Central memory CD4-positive, alpha-beta T cell (primary cell): ENCODE measurements at places on chromosomes 16 and 17.

GRCh38 chr17:39963829-39964228 is 1.0 kb downstream of the GSDMA start:
- no peak for DNase-seq

DNA sequence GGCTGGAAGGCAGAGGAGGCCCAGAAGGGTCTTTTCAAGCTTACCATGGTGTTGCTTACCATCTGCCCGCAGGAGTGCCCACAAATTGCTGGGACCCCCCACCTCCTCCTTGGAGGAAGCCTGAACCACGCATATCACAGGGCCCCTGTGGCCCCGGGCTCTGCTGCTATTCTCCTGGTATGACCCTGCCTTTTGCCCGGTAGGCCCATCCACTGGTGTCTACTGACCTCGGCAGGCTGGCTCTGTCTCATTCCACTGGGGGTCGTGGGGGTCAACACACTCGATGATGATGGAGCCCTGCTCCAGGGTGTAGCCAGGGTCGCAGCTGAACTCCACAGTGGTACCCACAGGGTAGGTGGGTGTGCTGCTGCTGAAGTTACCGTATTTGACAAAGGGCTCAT is 8.2 kb upstream of the PHF12 start:
- no peak for DNase-seq

DNA sequence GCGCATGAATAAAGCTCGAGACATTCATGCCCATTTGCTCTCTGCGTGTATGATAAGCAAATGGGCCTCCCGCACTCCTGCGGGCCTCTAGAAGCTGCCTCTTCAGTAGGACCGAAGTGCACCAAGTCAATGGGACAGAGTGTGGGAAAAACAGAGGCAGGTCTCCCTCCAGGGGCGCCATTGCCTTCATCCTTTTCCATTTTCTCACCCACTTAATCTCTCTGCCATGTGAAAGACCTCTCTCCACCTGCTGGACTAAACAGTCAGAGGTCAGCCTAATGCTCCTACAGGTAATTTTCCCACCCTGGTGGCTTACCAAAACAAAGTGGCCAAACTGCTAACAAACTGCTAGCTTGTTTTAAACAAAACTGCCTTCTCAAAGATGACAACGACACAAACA is 210.9 kb downstream of the ZFHX3 start:
- DNase-seq: no peak

DNA sequence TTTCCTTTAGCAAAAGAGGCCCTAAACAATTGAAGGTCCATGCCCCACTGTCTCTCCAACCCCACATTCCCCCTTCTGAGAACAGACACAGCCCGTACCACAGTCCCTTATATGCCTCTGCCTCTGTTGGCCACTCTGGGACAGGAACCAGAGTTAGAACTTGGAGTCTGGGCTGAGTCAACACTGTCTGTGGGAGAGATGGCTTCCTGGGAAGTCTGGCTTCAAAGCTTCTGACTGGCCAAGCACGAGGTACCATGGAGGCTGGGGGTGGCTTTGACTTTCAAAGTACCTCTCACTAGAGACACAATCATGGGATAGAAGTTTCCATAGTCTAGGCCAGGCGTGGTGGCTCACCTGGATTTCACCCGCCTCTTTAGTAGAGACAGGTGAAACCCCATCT is 14.9 kb upstream of the SPOP start:
- DNase-seq: no peak

DNA sequence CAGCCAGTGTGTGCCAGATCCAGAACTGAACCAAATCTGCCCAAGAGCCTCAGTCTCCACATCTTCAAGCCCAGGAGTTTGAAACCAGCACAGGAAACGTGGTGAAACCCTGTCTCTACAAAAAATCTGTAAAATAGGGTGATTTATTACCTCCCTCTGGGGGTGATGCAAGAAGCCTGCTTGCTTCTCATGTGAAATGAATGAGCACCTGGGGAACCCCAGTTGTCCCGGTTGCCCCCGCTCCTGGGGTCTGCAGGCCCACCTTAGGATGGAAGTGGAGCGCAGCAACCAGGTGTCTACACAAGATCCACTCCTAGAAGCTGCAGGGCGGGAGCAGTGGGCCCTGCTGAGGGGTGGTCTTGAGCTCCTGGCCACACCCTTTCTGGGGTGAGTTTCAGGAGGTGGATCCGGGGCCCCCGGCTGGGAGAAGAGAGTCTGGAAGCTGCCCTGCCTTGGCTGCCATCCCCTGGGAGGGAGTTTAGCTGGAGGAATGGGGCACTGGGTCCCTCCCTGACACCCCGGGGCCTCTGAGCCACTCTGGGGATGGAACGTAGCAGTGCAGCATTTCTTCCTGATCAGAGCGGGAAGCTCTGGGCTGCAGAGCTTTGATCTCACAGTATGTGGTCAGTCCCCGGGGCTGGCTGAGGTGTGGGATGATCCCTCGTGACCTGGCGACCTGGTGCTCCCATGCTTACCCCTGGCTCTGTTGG is 117.8 kb downstream of the RAB11FIP4 start:
- DNase-seq: no peak

GRCh38 chr16:63578791-63579190 is 1542.6 kb upstream of the CDH8 start:
- no peak for DNase-seq

GRCh38 chr16:9665851-9666271 is 516.4 kb downstream of the GRIN2A start:
- no peak for DNase-seq

DNA sequence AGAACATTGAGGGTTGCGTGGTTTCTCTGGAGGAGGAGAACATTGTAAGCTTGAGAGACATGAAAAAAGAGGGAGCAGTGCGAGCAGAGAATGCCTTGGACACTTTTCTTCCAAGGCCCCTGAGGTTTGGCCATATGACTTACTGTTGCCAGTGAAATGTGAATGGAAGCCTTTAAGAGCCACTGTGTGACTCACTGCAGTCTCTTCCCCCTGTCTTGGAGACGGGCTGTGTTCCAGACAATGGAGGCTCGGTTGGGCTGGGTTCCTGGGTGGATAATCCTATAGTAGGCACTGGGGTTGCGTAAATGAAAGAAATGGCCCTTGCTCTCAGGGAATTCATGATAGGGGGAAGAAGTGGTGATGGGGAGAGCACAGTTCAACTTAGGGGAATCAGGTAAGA is 75.5 kb downstream of the SHISA9 start:
- DNase-seq: no peak

- no peak for DNase-seq
Measured at GRCh38 chr16:60246086-60246485, 1512.0 kb upstream of the GOT2 start.

DNA sequence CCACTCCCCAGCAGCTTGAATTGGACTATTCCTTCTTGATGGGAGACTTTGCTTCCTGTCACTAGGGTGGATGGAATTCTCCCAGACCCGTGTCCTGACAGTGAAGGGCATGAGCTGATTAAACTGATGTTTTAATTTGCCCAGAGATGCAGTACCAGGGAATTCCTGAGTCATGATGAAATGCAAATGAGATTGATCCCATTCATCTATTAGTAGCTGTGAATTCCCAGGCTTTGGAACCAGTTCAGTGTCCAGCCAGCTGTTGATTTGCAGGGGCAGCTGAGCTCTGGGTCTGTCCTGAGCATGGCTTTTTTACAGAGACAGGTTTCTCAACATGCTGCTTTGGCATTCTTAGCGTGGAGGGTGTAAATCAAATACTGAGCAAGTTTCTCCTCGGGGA is 157.9 kb downstream of the PITPNC1 start:
- DNase-seq: no peak

- no peak for DNase-seq
Measured at GRCh38 chr17:69729944-69730343, 315.4 kb downstream of the MAP2K6 start.
